CD4-positive, alpha-beta T cell treated with Interleukin-15 for 4 hours (primary cell): ENCODE measurements at places on chromosomes 1 and 21.

DNA sequence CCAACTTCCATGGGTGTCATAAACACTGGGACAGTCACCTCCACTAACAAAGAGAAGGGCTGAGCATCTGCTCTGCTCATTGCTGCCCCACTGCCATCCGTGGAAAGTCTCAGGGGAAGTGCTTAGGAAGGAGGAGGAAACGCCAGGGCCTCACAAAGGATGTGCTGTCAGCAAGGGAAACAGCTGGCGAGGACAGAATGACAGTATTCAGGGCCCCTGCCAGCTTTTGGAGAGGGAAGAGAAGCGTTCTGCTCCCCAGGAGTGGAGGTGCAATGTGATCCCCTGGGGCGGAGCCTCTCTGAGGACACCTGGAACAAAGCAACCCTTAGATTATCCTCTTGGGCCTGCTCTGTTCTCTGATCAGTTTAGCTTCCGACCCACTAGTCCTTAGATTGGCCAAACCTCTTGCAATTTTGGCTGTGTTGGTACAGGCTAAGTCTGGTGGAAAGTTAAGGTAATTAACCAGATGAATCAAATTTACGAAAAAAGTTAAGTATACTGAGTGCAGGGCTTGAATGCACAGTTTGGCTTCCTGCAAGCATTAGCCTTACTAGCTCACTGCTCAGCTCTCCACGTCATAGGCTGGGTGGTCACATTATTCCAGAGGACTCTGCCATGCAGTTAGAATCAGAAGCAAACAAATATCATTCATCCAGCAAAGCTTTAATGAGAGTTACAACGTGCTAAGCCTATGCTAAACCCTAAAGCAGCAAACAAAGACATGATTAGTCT lies 170.2 kb upstream of the NFIA start:
- DNase-seq = no peak

- DNase-seq = no peak
These were observed at the start of gene UAP1 for GRCh38 chr1:162561616-162562469. TSS of gene UAP1 (plus strand) at chr1:162561722. CDS start at chr1:162566069, 4,347 bp downstream.

- no peak for DNase-seq
These were observed 8.6 kb downstream of the CC2D1B start for GRCh38 chr1:52357397-52357796.

GRCh38 chr1:26717017-26717491 lies 21.2 kb downstream of the ARID1A start:
- no peak for DNase-seq

DNA sequence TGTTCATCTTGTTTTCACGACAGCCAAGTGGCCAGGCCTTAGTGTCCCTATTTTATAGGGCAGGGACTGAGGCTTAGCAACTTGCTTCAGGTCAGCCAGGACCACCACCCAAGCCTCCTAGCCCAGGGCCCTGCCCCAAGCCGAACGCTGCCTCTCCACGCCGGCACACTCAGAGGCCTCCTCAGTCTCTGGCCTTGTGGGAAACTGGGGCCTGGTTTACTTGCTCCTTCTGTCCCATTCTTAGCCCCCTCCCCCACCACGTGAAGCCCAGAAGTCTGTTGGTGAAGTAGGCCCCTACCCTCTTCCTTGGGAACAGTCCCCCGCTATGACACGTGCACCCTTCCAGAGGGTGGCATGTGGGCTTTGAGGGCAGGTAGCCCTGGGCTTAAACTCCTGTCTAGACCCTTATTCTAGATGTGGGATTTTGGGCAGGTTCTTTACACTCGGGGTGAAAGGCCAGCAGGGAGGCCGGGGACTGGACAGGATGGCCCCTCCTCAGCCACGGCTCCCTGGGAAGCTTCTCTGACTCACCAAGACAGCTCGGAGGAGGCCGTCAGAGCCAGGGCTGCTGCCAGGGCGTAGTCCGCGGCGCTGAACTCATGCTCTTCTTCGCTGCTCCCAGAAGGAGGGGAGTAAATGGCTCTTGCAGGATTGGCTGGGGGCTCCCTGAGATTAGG lies 4.3 kb downstream of the MYOM3 start:
- no peak for DNase-seq

- DNase-seq = no peak
These were observed 73.3 kb upstream of the PAXBP1 start for GRCh38 chr21:32844653-32845436.

DNA sequence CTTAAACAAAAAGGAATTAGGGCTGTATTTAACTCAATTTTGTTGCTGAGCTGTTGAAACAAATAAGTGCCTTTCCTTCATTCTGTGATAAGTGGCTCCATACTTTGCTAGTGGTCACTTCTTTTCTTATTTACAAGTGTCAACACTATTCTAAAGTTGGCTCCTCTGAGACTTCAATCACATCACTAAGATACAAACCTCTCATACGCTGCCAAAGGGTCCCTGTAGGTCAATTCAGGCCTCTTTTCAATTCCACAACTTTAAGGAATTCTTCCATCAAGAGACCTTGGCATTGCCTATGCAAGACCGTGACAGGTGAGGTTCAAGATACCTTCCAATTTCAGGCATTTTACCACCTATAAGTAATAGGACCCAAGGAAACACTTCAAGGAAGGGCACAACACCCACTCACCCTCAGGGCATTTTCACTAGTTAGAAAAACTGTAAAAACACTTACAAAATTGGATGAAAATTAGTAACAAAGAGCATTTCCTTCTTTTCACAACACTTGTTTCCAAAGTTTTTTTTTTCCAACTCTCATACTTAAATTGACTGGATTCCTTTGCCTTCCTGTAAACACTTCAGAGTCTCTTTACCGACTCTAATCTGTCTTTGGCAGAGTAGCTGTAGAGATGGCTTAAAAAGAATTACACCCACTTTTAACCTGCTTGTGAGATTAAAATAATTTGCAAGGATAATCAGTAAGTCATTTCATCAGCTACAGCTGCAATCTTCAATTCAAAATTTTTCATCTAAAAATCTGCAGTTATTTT lies 24.5 kb downstream of the SERBP1 start:
- DNase-seq = no peak

GRCh38 chr1:211761400-211761799 lies 69.2 kb downstream of the LPGAT1 start:
- no peak for DNase-seq

DNA sequence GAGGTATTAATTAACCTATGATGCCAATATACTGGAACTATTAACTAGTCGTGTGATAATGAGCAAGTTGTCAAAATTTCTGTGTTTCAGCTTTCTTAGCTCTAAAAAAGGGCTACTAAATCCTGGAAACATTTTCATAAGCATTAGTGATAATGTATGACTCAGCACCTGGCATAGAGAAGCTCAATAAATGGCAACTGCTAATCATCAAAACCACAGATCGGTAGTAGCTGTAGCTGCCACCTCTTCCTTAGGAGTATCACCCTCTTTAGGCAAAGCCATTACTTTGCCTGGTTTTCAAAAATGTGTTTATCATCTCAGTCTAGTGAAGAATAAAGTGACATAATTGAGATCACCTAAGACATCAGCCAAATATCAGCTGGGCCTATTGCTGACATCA lies 75.5 kb downstream of the TPR start:
- DNase-seq = no peak

GRCh38 chr1:51219022-51219421 lies 17.1 kb upstream of the RNF11 start:
- no peak for DNase-seq

GRCh38 chr21:44790368-44790767 lies 11.3 kb downstream of the UBE2G2 start:
- DNase-seq = no peak

DNA sequence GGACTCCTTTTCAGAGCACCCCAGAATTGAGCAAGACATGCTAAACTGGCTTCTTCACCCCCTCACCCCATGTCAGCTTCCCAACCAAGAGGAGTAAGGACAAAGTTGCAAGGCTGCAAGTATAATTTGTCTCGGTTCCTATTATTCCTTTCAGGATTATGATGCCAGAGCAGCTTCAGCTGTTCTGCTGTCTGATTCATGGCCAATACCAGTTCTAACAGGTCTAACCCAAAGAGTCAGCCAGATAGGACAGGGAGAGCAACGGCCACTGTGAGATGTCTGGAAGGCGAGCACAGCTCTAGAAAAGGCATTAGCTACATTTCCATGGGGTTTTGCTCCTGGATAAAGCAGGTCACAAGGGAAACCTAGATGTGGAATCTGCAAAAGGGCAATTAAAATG lies 53.3 kb upstream of the HOOK1 start:
- no peak for DNase-seq

GRCh38 chr1:206461602-206462455 lies 8.4 kb upstream of the IKBKE start:
- peak; percentile 86 for DNase-seq

GRCh38 chr21:33249331-33250002 lies 16.7 kb upstream of the IL10RB start:
- no peak for DNase-seq

- DNase-seq = no peak
These were observed 661 bp downstream of the GBP4 start for GRCh38 chr1:89198081-89198480.

DNA sequence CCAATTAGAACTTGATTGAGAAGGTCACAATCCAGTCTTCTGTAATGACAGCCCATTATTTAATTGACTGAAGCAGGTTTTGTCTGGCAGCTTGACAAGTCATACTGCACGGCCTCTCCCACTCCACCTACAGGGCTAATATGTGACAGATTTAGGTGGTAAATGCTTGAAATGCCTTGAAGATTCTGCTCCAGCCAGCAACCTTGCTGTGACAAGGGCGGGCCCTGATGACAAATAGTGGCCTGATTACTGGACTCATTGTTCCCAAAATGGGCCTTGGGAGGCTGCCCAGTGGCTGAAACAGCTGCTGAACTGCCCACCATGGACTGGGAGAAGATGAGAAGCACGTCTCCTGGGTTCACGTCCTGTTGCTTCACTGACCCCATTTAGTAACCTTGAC lies 30.0 kb upstream of the CRNN start:
- no peak for DNase-seq

DNA sequence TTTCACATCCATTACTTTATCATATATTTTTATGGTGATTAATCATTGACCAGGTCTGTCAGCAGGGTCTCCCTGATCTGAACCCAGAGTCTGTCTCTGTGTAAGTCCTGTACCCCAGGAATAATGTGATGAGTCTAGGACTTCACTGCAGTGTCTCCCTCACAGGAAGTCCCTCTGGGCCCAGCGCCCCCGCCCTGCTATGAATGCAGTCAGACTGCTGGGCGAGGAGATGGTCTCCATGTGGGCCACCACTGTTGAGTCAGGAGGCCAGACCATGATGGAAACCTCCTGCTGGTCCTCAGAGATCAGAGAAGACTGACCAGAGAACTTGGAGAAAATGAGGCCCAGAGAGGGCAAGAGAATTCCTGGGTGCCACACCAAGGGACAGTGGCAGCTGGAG lies 9.5 kb downstream of the TMEM222 start:
- DNase-seq = no peak

DNA sequence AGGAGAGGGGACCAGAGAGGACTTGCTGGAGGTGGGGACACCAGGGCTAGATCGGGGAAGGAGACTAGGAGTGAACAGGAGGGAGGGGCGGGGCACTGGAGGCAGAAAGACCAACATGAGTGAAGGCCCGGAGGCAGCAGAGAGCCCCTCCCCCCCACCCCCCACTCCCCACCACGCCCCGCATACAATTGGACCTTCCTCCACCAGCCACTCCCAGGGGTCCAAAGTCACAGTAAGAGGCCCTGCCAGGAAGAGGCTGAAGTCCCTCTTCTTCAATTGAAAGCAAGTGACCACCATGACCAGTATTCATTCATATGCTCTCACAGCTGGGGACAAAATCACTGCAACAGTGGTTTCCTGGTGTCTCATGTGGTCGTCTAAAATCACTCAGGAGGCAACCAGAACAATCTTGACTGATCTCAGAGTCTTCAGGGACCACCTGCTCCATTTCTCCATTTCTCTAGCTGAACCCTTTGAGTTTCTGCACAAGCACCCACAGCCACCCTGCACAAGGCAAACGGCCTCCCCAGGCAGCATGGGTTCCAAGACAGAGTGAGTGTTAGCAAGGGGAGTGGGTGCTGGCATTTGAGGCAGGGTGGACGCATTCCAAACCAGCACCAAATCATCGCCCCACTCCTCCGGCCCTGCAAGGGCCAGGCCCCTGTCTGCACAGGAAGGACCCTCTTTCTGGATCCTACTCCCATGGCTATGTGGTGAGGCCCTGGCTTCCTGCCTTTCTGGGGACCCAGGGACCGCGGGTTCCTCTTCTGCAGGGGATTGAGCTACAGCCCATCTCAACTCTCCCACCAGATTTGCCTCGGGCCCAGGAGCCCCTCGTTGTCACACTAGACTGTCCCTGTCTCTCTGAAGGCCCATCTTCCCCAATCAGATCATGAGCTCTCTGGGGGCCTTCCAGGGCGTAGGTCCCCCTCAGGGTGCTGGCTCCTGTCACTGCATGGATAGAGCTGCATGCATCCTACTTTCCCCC lies 17.0 kb downstream of the LAPTM5 start:
- DNase-seq = no peak

DNA sequence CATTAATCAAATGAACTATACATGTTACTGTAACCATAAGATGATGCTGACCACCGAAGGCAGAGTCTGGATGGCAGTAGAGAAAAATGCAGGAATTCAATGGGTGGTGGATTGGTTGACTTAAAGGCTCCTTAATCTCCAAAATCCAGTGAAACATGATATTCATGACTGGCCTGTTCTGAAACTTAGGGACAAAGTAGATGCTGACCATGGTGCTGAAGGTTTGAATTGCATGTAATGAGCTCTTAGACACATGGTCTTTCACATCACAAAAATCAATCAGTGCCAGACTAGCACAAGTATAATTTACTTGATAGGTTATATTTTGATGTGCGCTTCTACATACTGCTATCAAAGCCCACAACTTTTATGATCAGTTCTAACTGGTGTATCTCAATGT lies 30.9 kb upstream of the NTMT2 start:
- DNase-seq = no peak

- DNase-seq = no peak
These were observed 277.8 kb downstream of the LTN1 start for GRCh38 chr21:28714777-28715464.

DNA sequence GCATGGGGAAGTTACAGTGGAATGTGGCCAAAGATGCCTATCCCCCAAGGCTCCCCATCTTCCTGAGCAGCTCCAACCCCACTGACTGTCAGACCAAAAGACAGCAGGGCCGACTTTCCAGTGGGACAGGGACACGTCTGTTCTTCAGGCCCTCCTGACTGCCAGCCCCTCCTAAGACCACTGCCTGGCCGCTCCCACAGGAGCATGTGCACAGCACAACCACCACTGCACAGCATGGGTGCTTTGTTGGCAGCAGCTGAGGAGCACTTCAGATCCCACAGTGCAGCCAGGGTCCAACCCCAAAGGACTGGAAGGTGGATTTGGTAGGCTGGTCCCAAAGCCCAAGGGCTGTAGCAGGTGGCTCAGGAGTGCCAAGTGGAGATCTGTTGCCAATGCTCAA lies 648.3 kb upstream of the BRINP3 start:
- DNase-seq = no peak

- DNase-seq = peak; percentile 55
These were observed 100.1 kb upstream of the S1PR1 start for GRCh38 chr1:101136739-101137138.

GRCh38 chr1:223319398-223319797 lies 44.6 kb downstream of the SUSD4 start:
- no peak for DNase-seq

DNA sequence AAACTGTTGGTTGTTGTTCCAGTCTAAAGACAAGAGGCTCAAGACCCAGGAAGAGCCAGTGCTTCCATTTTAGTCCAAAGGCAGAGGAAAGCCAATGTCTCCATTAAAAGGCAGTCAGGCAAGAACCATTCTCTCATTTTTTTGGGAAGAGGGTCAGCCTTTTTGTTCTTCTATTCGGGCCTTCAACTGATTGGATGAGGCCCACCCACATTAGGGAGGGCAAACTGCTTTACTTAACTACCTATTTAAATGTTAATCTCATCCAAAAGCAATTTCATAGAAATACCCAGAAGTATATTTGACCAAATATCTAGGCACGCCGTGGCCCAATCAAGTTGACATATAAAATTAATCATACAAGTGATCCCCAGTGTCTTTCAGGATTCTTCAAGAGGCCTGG lies 104.4 kb upstream of the SYT6 start:
- no peak for DNase-seq
